Naive thymus-derived CD8-positive, alpha-beta T cell (primary cell): ENCODE measurements at places on chromosomes 3 and 15. TPM values are rescaled to one million over a fixed set of nuclear protein-coding genes. Genes with fewer than 3 reads are reported as not detected.

DNA sequence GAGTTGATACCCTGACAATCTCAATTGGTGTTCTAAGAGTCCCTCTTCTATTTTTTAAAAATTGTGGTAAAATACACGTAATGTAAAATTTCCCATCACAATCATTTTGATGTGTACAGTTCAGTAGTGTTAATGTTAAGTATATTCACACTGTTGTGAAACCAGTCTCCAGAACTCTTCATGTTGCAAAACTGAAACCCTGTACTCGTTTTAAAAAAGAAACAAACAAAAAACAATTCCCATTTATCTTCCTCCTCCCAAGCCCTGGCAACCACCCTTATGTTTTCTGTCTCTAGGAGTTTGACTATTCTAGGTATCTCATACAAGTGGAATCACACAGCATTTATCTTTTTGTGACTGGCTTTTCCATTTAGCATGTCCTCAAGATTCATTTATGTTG, 28.7 kb upstream of the ALPK3 start:
- DNase-seq, result no peak

- DNase-seq, result no peak
These were observed 227.7 kb upstream of the SOX2 start for GRCh38 chr3:181484026-181484425.

DNA sequence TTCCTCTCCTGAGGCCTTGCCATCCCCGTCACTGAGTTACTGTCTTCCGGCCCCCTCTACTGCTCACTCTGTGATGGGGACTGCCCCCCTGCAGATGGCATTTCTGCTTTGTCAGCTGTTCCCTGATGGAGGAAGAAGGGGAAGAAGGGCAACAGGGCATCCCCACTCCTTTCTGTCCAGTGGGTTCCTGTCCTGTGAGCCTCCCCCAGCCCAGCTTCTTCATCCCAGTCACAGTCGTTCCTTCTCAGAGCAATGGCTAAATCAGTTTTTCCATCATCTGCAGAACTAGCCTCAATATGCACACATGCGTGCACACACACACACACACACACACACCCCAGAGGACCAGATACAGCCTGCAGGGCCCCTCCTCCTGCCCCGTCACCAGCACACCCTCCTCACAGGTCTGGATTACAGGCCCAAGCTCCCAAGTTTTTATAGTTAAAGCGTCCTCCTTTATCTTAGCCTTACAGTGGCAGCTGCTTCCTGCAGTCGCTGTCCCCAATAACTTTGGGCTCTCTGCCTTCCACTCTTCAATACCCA, 21.4 kb downstream of the ALDH1L1 start:
- DNase-seq, result no peak

DNA sequence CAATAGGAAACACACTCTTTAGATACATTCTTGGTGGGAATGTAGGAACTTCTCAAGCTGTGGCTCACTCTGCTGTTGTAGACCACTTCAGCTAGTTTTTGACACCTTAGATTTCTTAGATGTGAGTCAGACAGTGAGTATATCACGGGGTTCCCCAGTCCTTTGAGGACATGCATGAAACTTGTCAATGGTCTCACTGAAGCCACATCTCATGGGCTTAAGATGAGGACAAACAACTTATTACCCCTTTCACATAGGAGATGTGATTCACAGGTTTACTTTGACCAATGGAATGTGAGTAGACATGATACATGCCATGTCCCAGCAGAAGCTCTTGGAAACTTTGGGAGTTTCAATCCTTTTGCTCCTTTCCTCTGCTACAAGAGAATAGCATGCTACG, 325.5 kb downstream of the CHST2 start:
- DNase-seq, result no peak

DNA sequence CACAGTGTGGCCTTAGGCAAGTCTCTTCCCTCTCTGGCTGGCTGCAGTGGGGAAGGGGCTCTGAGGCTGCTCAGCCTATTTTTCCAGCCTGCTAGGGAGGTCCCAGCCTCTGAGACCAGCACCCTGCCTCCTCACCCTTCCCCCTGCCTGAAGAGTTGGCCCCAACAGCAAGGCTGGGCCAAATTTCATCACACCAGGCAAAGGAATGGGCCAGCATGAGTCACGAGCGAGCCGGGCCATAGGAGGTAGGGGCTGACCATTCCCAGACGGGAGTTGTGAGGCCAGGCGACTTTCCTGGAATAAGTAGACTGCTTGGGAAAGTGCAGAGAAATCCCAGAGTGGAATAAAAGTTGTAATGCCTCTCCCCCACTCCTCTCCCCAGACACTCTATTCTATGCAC, 5.7 kb upstream of the FBLN2 start:
- no peak for DNase-seq

The RARRES1 gene
- not detected for total RNA-seq

The ACTC1 gene
- not detected for total RNA-seq

DNA sequence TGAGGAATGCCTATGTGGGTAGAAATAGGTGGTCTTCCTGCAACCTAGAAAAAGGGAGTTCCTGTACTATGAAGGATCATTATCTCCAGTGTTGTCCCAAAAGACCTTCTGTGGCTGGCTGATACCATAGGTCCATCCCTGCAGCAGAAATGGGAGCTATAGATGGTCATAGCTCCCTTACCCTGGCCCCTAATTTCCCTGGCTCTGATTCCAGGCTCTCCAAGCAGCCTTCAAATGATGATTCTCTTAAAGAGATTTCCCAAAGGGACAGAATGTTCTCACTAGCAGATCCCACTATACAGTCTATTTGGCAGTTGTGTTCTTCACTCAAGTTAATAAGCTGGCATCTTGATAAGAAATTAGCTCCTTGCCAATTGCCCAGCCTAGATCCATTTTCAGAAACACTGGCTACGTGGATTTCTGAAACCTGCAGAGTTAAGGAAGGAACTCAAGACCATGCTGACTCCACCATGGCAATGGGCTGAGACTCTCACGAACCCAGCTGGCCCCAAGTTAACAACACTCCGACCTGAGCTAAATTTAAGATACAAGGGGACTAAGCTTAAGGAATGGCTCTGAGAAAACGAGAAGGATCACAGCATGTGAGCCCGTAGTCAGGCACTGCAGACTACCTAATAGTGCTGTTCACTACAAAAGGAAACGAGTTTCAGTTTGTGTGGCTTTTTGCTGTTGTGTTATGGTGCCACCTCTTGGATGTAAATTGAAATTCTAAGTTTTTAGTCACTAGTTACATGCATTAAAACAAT, 11.4 kb downstream of the C15orf40 start:
- DNase-seq, result peak; percentile 21
